ENCODE measurements at places on chromosomes 4 and X.

GRCh38 chr4:57287687-57288604, 177.8 kb upstream of the IGFBP7 start:
- no peak for DNase-seq

DNA sequence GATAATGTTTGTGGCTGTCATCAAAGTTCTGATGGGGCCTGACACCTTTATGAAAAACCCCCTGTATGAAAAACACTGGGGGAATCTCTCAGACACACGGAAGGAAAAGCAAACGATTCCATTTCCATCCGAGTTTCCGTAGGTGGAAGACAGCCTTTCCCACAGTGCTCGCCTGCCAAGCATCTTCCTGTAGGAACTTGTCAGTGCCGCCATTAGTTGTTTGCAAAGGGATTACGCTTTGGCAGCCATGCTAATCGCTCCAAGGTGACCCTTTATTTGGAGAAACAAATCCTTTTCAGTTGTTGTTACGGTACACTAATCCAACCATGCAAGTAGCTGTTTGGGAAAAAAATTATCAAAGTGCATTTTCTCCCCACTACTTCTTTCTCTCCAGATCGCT, 44.4 kb upstream of the STOX2 start:
- no peak for DNase-seq

- no peak for DNase-seq
Observed at GRCh38 chrX:55919367-55920221, 202.0 kb downstream of the RRAGB start.

DNA sequence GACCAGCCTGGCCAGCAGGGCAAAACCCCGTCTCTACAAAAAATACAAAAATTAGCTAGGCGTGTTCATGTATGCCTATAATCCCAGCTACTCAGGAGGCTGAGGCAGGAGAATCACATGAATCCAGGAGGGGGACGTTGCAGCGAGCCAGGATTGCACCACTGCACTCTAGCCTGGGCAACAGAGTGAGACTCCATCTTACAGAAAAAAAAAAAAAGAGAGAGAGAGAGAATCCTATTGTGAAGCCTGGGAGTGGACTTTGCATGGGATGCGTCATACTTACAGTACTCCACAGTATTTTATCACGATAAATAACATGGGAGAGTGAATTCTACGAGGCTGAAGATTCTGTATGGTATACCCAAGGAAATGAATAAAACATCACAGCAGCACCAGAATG, 139.6 kb downstream of the AASDH start:
- DNase-seq, result no peak

- DNase-seq, result no peak
Observed at GRCh38 chr4:87950493-87950892, 25.0 kb upstream of the SPP1 start.

GRCh38 chr4:73709451-73710033, 30.8 kb upstream of the CXCL8 start:
- DNase-seq, result no peak

All from brain microvascular endothelial cell (primary cell).